ENCODE measurements at places on chromosomes 4 and X.

GRCh38 chr4:18127030-18127429 lies 105.5 kb upstream of the LCORL start:
- DNase-seq: no peak

DNA sequence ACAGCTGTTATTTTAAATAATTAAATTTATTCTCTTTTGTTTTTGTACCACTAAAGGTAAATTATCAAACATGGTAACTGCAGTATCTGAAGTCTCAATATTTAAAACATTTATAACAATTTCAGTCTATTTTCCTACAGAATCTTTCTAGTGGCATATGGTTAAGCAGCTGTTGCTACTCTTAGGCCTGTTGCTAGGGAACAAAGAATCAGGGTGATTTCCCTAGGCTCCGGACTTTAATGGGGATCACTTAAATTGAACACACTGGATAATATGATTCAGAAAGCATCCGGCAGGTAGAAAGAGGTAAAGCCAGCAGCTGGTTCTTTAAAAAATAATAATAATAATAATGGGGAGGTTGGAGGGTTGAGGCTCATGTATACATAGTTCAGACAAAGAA lies 17.6 kb downstream of the FBXO8 start:
- no peak for DNase-seq

DNA sequence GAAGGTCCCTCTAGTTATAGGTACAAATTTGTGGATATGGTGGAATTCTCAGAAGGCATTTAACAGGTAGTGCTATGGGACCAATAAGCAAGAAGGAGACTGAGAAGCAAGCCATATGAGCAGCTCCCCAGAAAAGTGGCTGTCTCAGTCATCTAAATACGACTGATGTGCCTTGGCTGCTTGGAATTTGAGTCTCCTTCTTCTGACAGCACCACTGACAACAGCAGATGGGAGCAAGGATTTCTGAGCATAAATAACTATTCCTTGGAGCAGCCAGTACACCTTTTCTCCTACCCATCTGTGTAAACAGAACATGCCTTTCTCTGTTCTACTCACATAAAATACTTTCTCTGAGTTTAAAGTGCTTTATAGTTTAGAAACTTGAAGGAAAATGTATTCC lies 196.2 kb downstream of the GABRG1 start:
- DNase-seq: no peak

- DNase-seq: peak; percentile 34
Observed at GRCh38 chrX:102840871-102841705, 96.0 kb upstream of the RAB40AL start.

- DNase-seq: no peak
Observed at GRCh38 chrX:31266203-31267076, 194.6 kb upstream of the FTHL17 start.

DNA sequence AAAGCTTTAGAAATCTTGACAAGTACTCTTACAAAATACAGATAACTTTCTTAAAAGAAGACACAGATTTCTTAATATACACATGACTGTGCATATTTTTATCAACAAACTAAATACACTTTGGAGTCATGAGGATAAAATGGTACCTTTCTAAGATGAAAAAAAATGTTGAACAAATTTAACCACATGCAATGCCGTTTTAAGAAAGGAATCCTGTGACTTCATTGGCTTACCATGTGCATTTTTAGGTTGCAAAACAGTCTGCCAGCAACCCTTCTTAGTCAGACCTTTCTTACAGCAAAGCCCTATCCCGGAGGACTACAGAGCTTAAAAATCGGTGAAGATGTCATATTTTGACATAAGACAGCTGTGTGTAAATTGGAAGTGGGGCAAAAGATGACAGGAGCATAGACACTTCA lies 51.7 kb downstream of the GASK1B start:
- DNase-seq: peak; percentile 99

- no peak for DNase-seq
Observed at GRCh38 chr4:81505726-81506125, 34.0 kb upstream of the RASGEF1B start.

DNA sequence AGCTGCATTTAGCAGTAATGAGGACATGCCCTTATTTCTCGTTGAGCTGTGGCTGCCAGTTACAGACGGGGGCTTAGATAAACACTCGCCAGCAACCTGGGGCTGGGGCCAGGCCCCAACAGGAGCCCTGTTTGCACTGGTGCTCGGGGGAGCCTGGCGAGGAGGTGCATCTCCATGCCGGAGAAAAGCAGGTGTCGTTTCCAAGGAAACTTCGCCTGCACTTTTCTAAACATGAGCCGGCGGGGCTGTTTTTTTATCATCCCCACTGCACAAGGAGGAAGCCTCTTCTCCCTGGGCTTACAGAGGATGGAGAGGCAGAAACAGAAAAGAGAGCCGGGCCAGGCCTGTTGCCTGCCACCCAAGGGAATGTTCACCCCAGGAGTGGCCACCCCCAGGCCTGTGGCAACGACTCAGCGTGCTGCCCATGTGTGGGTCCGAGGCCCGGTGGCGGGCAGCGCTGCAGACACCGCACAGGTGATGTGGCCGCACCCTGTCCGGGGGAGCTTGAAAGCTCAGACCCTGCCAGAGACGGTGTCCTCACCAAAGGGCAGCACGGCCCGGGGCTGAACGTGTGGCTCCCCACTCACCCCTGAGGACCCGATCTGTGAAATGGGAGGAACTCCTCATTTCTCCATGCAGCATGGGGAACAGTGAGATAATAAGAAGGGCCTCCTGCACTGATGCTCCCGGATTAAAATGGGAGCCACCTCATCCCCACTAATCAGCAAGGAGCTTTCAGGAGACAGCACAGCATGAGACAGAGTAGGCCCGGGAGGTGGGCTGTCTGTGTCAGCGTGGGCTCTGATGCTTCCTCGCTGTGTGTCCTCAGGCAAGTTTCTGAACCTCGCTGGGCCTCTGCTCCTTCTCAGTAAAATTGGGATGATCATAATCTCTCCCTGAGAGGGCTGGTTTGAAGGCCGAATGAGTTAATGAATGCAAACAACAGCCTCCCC lies 33.8 kb upstream of the ADRA2C start:
- DNase-seq: no peak

- no peak for DNase-seq
Observed at GRCh38 chr4:185550933-185551332, 15.6 kb upstream of the PDLIM3 start.

DNA sequence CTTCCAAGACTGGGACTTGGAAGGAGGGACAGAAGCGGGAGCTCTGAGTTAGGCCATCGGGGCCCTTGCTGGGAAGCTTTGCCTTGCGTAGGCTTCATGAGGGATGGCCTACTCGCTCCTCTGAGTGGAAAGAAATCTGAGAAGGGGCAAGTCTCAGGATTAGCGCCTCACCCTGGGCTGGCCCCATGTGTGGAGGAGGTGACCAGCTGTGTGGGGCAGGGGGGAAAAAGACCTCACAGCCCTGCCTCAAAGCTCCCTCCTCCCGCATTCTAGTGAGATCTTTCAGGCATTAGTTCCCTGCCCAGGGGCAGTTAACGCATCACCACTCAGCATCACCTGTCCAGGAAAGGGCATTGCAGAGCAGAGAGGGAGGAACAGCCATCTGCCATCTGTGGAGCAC lies 156.1 kb downstream of the ENPP6 start:
- DNase-seq: no peak

DNA sequence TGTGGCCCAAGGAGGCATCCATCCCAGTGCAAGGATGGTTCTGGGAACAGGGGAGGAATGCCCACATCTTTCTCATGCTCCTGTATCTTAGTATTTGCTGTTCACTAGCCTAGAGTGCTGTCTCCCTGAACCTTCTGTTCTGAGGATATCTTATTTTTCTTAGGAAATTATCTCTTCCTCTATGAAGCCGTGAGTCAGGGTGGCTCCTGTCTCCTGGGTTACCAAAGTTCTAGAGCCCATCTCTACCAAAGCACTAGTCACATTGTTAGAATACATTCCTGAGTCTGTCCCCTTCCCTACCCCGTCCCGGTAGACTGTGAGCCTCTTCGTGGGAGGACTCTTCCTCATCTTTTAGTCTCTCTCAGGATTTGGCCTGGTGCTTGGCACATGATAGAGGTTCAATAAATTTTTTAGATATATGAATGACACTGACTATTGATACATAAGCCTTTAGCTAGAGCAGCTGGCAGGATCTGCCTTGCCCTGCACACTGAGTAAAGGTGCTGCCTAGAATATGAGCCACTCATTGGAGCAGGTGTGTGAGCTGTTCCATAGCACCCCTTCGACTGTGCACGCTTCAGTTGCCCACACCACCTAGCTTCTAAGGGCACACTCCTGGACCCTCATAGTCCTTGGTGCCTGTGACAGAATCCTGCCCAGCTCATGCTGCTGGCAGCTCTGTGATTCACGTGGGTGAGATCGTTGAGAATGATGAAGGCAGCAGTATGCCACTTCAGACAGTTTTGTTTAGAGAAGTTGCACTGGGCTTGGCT lies 13.3 kb downstream of the CXCR3 start:
- no peak for DNase-seq

GRCh38 chr4:123977641-123978081 lies 581.1 kb downstream of the SPRY1 start:
- DNase-seq: peak; percentile 26

- peak; percentile 44 for DNase-seq
Observed at GRCh38 chr4:82437285-82438005, 7.1 kb downstream of the ENOPH1 start.

DNA sequence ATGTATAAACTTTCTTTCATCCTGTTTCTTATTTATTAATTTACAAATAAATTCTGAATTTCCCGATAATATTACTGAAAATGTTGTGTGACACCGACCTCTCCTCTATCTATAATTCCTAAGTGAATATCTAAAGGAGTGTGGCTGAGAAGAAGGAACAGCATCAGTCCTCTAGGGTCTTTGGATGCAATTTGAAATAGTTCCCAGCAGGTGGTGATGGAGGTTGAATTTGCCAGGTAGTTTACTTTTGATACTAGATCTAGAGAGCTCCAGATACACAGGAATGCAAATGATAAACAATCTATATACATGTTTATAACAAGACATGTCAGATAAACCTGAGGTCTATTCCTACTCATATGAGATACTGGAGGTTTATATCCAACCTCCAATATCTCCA lies 305.4 kb downstream of the PCDH18 start:
- DNase-seq: peak; percentile 16

DNA sequence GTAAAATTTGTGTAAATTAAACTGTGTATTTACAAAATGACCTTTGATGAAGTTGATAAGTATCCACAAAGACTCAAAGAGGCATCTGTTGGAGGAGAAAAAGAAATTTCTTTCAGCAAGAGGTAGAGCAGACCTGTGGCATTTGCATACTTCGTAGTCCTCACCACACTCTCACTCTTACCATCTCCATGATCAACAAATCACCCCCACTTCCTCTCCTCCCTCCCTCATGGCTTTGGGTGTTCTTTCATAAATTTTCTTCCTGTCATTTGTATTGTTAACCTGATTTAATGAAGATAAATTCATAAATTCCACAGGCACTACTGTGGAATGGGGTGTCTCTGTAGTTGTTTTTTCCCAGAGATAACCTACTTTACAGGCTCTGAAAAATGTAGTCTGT lies 366.5 kb downstream of the ZNF674 start:
- DNase-seq: no peak

DNA sequence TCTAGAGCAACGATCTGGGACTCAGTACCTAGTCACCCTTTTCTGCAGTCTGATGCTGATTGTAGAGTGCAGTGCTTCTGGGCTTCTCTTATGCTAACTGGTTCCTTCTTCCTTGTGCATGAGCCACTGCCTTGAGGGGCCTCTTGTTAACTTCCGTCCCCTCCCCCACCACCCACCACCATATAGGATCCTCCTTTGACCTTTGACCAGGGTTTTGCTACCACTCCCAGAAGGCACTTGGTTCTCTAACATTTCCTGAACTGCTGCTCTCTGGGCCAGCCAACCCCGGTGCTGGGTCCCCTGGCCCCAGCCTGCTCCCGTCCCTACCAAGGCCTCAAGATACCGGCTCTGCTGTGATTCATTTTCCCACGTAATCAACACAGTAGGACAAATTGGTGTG lies 104.6 kb upstream of the KLF3 start:
- no peak for DNase-seq

DNA sequence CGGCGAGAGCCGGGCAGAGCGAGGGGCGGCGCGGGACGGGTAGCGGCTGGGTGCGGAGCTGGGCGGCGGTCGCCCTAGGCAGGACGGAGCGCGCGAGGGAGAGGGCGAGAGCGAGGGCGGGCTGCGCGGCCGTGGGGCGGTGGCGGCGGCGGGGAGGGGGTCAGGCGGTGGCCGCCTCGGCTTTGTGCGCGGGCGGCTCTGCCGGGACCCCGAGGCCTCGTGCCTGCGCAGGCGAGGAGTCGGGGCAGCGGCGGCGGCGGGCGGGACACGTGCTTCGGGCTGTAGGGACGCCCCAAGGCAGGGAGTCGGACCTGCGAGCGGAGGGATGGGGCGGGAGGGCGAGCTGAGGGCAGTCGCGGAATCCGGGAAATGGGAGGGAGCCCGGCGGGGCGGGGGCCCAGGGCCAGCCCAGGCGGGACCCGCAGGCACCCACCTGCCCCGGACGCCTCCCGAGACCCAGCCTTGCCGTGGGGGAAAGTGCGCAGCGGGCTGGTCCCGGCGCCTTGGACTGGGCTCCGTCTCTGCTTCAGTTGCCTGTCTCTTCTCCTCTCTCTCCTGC lies 465 bp downstream of the BMPR1B start:
- DNase-seq: no peak

- DNase-seq: peak; percentile 58
Observed at GRCh38 chr4:112704991-112705845, 68.3 kb downstream of the LARP7 start.

DNA sequence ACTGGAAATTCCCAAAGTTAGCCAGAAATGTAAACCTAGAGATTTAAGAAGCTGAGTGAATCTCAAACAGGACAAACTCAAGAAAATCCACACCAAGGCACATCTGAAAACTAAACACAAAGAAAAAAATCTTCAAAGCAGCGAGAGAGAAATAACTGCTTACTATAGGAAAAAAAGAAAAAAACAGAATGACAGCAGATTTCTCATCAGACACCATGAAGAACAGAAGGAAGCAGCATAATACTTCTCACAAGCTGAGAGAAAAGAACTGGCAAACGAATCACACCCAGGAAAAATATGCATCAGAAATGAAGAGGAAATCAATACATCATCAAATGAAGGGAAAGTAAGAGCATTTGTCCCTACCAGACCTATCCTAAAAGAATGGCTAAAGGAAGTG lies 236.3 kb upstream of the ADAMTS3 start:
- no peak for DNase-seq

DNA sequence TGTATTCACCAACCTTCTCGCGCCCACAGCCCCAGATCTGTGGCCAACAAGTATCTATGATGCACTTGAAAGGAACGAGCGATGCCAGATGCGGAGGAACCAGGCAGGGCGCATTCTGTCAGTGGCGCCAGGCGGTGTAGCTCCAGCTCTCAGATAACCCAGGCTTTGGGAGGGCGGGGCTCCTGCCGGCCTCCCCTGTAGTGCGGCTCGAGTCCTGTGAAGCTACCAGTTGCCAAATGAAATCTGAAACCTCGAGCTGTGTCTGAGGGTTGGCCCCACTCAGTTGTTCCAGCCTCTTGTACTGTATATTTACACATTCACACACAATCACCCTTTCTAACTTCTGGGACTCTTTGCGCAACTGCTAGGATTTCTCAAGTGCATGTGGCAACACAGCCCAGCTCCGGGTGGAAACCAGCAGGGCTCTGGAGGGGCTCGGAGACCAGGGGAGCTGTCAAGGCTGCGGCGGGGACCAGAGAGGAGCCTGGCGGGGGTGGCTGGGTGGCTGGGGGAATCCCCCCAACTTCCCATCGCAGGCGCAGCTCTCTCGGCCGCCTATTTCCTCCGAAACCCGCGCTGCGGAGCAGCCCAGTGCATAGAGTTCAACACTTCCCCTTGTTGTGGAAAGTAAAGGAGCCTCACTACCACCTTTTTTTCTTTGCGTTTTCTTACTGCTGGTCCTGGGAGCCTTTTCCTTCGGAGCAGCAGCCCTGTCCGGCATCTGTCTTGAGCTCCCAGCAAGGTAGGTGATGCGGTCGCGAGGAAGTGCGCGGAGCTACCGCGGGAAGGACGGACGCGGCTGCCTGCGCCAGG lies at the start of gene ARHGAP24:
Gene ARHGAP24, plus strand, starts transcription at position 333 of the 813 bp plus-strand sequence.
- DNase-seq: peak; percentile 83
